ENCODE measurements at places on chromosomes 2 and 18.
A peak's percentile ranks its signal among the peaks of the same experiment; 100 is the strongest.

DNA sequence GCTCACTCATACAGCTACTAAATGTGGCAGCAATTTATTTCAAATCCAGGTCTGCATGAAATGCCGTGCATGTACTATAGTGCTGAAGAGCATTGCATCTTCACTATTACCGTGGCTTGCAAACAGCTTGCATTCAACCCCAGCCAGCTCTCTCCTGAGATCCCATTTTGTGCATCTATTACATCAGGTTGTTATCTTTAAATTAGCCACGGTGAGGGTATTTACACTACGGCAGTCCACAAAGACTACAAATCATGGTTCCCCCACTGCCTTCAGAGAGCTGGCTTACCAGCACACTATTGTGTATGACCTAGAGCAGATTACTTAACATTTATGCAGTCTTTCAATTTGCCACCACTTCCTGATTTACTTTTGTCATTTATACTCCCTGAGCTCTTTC, 621.3 kb upstream of the LRATD1 start:
- H3K27ac ChIP-seq: no peak overlapping the region
- no peaks in the 10 kb centered on the region for H3K4me1 ChIP-seq
- H3K36me3 ChIP-seq: no peaks in the 10 kb centered on the region
- DNase-seq: no peak

DNA sequence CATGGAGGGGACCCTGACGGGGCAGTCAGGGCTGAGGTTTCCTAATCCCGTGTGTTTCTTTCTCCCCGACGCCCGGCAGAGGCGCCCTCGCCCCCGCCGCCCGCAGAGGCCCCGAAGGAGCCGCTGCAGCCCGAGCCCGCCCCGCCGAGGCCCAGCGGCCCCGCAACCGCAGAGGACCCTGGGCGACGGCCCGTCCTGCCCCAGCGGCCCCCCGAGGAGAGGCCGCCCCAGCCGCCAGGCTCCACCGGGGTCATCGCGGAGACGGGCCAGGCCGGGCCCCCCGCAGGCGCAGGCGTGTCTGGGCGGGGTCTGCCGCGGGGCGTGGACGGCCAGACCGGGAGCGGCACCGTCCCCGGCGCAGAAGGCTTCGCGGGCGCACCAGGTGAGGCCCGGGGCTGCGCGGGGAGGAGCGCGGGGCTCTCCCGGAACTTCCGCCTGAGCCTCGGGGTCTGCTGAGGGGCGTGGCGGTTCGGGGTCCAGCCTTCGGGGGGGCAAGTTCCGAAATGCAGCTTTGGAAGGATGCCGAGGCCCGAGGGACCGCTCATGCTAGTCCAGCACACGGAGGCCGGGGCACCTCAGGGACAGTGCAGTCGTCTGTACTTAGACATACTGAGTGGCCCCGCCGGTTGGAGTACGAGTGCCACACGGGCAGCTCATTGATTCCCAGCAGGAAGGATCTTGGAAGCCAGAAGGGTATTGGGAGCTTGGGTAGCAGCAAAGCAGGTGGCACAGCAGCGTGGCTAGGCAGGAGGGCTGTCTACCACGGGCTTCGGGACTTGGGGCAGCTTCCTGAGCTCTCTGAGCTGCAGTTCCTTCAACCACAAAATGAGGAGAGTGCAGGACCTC, 60.1 kb downstream of the EMILIN2 start:
- DNase-seq: no peak
- peak overlapping the region; percentile 35 for H3K4me3 ChIP-seq
- no peaks in the 10 kb centered on the region for H3K36me3 ChIP-seq
- peaks cover 2% of the 10 kb centered on the region for H3K4me1 ChIP-seq

DNA sequence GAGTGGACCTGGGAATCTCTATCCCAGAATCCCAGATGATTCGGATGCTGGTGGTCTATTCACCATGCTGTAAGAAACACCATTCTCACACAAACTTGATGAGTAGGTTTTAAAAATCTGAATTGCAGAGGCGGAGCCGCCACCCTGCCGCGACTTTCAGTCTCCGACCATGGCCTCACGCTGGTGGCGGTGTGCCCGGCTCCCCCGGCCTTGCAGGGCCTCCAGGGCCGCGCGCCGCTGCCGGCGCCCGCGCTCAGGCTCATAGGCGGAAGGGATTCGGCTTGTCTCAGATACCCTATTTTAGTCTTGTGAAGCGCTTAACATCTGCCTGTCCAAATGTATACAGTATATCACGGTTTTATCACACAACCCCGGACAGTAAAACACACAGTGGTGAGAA, 2.6 kb upstream of the PPM1B start:
- H3K36me3 ChIP-seq: no peaks in the 10 kb centered on the region
- DNase-seq: no peak
- H3K27ac ChIP-seq: no peak overlapping the region
- no peaks in the 10 kb centered on the region for H3K4me1 ChIP-seq

DNA sequence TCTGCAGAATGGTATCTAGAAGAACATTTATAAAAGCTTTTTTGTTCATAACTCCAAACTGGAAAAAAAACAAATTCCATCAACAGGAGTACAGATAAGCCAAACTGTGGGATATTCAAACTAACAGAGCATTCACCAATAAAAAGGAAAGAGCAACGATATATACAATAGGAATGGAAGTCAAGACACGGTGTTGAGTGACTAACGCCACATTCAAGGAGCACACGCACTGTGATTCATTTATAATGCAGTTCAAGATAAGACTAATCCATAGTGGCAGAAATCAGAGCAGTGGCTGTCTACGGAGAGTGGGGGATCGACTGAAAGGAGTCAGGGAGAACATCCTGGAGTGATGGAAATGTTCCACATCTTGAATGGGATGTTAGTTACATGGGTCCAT, 70.7 kb downstream of the CABYR start:
- H3K36me3 ChIP-seq: no peaks in the 10 kb centered on the region
- peak; percentile 42 for DNase-seq
- no peak overlapping the region for H3K27ac ChIP-seq
- H3K4me3 ChIP-seq: no peak overlapping the region

GRCh38 chr2:131036269-131036668, 57.0 kb downstream of the FAM168B start:
- no peak overlapping the region for H3K27ac ChIP-seq
- no peaks in the 10 kb centered on the region for H3K4me1 ChIP-seq
- H3K4me3 ChIP-seq: no peak overlapping the region
- H3K27me3 ChIP-seq: peaks cover 24% of the 10 kb centered on the region
- H3K36me3 ChIP-seq: no peaks in the 10 kb centered on the region

DNA sequence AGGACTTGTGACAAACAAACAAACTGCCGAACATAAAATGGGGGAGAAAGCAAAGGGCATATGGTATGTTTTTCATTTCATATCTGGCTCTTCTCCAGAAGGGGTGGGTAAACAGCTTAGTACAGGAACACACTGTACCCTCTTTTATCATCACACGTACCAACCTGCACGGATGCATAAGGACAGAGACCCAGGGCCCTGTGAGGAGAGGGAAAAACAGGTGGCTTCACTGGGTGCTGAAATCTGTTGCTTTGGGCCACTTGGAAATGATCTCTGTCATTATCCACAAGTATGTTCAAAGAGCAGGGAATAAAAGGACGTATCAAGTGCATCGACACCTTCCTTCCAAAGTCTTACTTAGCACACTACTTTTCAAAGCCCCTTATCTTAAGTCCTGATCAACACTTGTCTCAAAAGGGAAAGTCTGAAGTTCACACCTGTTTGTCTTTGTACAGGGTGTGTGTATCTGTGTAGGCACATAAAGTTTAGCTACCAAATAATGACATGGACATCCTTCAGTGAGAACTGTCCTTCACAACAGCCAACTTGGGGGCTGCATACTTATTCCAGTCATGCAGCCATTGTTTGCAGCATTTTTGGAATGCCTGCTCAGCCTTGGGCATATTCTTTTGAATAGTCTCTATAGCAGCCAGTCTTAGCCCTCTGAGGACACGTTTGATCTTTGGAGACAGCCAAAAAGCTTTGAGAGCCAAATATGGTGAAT, 60.6 kb downstream of the IRS1 start:
- DNase-seq: no peak
- peaks cover 20% of the 10 kb centered on the region for H3K4me1 ChIP-seq
- peaks cover 28% of the 10 kb centered on the region for H3K36me3 ChIP-seq
